NCI-H2029 (cell line): ENCODE measurements at places on chromosomes 3 and 15.

GRCh38 chr3:31054032-31054431 lies 159.6 kb upstream of the GADL1 start:
- DNase-seq: no peak

- DNase-seq: no peak
Measured at GRCh38 chr3:156787926-156788663, 38.1 kb upstream of the LEKR1 start.

GRCh38 chr3:12990306-12990705 lies 82.9 kb downstream of the IQSEC1 start:
- no peak for DNase-seq

DNA sequence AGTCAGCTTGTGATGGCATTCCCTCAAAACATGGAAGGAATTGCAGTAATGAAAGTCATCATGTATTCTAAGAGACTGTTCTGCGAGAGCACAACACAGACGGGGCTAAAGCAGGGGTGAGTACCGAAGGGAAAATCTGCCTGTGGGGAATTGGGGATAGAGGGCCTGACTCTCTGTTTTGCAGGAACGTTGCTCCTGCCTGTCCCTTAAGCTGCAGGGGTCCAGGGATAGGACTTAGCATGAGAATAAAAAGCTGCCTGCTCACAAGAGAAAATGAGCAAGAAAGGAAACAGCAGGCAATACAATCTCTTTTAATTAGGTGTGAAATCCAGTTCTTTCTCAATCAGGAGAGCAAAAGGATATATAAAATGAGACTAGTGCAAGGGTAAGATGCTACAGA lies 62.2 kb downstream of the TIGIT start:
- DNase-seq: no peak

- no peak for DNase-seq
Measured at GRCh38 chr3:32842987-32843386, 25.2 kb downstream of the TRIM71 start.

GRCh38 chr3:176566757-176567156 lies 630.5 kb downstream of the TBL1XR1 start:
- DNase-seq: no peak

DNA sequence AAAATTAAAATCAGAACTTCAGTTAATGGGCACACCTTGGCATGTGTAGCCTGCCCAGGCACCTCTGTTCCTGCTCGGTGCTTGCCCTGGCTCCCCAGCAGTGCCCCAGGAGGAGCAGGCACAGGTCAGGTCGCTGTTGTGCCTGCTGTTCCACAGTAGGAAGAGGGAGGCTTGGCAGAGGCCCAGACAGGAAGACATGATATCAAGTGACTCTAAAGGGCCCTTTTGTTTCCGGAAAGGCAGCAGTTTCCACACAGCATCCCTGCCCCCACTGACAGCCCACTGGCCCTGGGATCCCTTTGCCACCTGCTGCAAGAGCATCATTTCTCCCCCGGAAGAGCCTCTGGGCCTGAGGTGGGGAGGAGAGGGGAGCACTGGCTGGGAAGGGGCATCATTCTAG lies 40.5 kb upstream of the HES1 start:
- peak; percentile 82 for DNase-seq

GRCh38 chr3:197820550-197821335 lies 29.7 kb downstream of the LRCH3 start:
- no peak for DNase-seq

- DNase-seq: no peak
Measured at GRCh38 chr15:69472562-69472961, 19.9 kb downstream of the RPLP1 start.
